ENCODE measurements at places on chromosomes 4 and X.

DNA sequence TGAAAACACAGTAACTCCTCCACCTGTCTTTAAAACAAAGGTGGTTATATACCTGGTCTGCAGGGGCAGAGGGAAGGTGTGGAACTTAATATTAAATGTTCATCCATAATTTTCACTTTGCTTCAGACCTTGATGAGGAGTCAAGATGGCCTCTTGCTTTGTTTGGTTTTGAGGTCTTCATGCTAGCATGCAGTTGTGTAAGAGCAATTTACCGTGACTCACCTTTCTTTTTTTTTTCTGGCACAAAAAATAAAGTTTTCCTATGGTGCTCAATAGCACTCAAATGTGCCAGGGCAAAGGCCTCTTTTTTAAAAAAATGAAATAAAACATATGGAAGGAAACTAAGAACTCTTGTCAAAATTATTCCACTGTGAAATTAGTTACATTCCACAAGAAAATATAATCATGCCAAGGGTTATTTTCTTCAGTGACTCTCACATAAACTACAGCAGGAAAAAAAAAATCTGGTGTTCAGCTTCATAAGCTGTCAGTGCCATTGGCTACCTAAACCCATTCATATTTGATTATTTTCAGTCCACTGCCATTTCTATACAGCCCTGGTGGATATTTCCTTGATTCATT, 128.2 kb downstream of the SLC7A11 start:
- DNase-seq, result no peak

- peak; percentile 3 for DNase-seq
Observed at GRCh38 chrX:65596270-65597034, 61.9 kb upstream of the LAS1L start.

DNA sequence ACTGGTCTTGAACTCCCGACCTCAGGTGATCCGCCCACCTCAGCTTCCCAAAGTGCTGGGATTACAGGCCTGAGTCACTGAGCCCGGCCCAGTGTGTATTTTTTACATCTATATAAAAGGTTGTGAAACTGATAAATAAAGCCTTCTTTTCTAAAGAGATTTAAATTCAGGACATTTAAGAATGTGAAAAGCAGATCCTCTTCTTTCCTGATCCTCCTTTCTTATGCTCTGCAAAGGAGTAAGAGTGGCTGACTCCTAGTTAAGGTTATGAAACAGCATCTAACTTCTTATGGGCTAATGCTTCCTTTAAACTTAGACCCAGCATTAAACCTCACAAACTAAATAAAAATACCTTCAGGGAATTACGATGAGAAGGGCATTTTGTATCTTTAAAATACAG, 197.7 kb upstream of the MAB21L2 start:
- no peak for DNase-seq

DNA sequence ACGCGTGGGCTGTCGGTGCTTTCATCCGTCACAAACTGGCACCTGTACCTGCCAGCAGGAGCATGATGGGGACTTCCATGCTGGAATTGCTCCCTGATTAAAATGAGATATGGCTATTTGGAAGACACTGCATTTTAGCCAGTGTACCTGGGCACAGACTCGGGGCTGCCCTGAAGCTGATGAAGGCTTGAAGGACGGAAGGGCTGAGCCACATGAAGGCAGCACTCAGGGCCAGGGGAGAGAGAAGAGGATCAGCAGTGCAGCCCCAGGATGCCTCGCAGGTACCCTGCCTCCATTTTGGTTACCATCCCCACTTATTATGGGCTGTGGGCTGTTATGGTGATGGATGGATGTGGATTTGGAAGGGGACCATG, 79.0 kb downstream of the CRMP1 start:
- DNase-seq, result no peak

DNA sequence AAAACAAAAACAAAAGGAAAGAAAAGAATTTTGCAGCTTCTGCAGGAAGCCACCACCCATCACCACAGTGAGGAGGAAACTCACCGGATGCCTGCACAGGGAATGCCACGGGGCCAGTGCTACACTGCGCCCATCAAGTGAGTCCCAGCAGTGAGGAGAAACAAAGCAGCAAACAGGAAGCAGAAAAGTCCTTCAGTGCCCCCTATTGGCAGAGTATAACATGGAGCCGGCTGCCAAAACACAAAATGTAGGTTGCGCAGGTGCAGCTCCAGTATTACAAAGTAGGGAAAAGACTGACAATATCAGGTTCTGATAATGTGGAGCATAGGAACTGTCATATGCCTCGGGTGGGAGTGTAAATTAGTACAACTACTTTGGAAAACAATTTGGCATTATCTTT, 23.3 kb upstream of the SCML2 start:
- DNase-seq, result no peak

DNA sequence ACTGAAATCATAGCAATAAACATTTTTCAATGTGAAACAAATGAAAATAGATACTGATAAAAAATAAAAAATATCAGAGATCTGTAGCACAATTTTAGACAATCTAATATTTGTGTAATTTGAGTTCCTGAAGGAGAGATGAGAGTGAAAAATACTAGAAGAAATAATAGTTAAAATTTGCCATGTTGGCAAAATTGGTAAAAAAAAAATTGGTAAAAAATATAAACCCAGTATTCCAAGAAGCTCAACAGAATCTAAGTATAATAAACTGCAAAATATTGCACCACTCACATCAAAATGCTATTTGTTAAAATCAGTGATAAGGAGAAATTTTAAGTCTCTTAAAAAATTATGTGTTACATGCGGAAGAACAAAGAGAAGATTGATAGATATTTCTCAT, 1680.7 kb downstream of the PCDH7 start:
- no peak for DNase-seq

DNA sequence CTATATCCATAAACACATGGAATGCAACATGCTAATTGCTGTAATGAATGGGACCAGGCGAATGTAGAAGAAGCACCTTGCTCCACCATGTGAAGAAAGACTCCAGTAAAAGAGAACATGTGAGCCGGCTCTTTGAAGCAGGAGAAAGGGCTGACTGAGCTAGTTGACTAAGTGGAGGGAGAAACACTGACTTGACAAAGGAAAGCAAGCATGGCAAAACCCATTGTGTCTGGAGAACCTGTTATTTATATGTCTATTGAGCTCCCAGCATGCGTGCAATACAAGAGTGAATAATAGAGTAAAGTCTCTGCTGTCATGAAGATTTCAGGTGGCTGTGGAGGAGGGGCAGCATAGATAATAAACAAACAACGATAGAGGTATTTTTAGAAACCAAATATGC, 559.9 kb downstream of the RAB28 start:
- DNase-seq, result no peak

- no peak for DNase-seq
Observed at GRCh38 chrX:153731117-153731844, 6.6 kb downstream of the ABCD1 start.

DNA sequence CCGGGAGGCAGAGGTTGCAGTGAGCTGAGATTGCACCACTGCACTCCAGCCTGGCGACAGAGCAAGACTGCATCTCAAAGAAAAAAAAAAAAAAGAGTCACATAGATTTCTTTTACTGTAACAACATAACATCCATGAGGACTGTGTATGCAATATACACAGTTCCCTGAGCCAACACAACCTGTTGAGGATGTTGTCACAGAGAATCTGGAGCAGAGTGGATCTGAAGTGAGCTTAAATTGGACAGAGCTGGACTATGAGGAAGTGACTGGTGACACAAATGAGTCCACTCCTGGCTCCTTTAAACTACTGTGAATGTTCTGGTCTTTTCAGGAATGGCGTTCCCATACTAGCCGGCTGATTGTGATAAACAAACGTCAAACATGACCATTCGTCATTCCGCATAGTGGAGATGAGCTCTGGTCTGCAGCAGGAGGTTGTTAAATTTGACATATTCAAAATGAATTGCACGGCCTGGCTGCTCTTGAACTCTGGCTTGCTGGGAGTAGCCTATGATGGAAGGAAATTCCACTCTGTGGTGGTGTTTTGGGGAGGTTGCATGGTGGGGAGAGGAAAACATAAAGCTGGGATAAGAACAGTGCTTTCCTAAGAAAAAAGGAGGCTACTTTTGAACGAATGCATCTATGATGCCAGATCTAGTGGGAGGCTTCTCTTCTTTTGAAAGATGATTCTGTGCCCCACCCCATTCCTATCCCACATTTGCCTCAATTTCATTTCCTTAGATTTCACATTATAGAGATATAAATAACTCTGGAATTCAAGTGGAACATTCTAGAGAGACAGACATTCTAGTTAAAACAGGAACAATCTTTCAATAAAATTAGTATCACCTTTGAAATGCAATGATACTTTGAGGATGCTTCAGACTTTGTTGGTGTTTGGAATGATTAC, 149.5 kb downstream of the SHROOM3 start:
- DNase-seq, result no peak

DNA sequence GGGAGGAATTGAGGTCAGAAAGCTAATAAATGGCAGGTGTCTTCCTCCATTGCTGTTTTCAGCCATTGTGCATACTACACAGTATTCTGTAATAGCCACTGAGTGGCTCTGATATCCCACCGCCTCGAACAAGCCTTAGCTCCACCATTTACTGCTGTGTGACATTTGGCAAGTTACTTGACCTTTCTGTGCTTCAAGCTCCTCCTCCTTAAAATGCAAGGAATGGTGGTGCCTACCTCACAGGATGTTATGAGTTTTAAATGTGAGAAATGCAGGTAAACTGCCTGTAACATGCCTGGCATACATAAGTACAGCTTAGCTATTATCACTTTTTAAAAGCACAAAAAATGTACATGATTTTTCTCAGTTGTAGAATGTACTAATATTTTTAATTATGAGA, 421.0 kb downstream of the MAPK10 start:
- no peak for DNase-seq

DNA sequence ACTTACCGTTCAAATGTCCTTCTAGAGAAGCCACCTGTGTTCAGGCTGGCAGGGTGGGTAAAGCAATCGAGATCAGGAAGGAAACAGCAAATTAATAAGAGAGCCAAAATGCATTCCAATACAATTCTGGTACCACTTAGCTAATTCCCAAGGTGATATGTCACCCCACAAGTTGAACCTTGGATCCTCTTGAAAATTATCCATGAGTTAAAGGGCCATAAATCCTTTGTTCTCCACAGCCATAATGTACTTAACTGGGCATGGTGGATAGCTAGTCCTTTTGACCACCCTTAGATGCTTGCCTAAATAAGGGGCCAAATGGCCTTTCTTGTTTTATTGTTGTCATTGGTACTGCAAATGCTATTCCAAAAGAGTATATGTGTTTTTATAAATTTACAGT, 2.0 kb downstream of the TNMD start:
- DNase-seq, result no peak
